GM13977 (cell line): ENCODE measurements at places on chromosomes 1 and 21.

DNA sequence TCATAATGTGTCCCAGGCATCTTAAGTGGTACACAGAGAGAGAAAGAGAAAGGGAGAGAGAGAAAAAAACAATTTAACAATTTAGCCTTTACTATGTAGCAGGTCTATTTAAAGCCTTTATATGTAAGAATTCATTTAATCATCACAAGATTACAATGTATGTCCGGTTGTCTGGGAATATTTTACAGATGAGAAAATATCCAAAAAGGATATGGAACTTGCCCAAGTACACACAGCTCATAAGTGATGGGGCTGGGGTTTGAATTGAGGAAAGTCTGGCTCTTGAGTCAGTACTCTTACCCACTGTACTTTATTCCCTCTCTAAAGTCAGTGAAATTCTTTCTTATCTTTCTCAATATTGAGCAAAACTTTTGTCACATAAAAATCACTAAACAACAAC is 104.6 kb downstream of the LYPLAL1 start:
- DNase-seq: no peak

DNA sequence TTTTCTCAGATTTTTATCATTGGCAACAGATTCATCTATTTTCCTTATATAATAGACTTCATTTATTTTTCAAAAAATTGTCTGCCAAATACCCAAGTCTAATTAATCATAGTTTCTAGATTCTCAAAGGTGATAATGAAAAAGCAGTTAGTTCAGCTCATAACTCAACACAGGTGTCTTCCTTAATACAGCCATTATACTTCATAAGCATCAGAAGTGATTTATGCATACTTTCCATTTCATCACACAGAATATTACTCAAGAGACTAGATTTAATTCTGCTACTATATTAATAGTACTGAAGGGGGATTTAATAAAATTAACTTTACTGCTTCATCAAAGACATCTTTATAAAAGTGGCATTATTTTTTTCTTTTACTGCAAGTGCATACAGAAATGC is 18.8 kb downstream of the SRSF11 start:
- DNase-seq: no peak

DNA sequence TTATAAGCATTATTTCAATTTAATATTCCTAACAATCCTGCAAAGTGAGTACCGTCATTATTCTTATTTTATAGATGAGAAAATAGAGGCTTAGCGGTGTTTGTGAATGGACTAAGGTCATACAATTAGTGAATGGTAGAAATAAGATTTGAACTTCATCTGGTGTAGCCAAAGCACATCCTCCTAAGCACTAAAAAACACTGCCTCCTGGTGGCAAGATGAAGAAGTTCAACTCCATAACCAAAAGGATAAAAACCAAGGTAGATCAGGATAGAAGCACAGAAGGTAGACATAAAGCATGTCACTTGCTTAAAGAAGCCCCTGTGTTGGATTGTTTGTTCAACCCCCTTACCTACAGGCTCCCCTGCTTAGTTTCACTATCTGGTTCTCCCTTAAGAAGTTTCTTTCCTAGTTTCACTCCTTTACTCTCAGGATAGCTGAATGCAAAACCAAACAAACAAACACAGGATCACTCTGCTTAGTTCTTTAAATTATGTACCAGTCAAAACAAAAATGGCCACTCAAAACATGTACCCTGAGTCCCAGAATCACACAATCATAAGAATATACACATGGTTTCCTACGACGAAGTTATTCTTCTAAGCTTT is 12.7 kb upstream of the AIM2 start:
- DNase-seq: peak; percentile 25

- DNase-seq: no peak
Observed at GRCh38 chr21:33011462-33011861, 14.3 kb upstream of the OLIG2 start.

GRCh38 chr1:32984090-32984454 is 19.5 kb upstream of the RNF19B start:
- no peak for DNase-seq

- no peak for DNase-seq
Observed at GRCh38 chr1:178150610-178151009, 56.7 kb downstream of the RASAL2 start.

DNA sequence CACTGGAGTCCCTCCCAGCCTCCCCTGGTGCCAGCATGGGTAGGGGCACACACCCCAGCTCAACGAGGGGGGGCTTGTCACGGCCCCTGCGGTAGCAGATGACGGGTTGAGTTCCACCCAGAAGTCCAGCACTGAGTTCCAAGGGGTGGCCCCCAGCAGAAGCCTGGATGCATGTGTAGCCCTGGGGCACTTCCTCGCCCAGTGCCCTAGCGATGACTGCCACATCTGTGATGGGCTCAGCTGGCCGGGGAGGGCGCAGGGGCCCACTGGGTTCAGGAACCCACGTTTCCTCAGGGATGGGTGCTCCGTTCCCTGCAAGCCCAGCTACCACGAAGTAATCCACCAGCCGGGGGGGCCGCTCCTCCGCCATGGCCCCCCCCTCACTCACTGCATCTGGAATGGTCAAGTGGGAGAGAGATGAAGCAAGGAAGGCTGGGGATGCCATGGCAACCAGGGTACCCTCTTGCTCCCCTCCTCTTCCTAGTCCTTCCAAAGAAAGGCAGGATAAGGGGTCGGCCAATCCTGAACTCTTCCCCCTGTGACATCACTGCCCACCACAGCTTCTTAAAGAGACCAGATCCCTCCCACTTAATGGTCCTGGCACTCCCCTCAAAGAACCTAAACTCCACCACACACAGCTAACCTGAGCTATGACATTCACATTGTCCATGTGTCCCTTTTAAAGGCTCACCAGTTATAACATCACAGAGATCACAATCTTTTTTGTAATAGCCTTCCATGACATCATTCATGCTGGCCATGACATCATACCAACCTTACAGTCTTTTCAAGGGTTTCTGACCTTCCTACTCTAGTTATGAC is 2.3 kb downstream of the DENND4B start:
- DNase-seq: no peak

GRCh38 chr1:157472056-157472701 is 80.1 kb downstream of the FCRL5 start:
- DNase-seq: no peak

- no peak for DNase-seq
Observed at GRCh38 chr1:17095141-17095540, 24.1 kb downstream of the PADI2 start.

- no peak for DNase-seq
Observed at GRCh38 chr1:67855444-67855843, 22.2 kb upstream of the GNG12 start.

- DNase-seq: no peak
Observed at GRCh38 chr1:107142140-107142542, 1.3 kb downstream of the NTNG1 start.

DNA sequence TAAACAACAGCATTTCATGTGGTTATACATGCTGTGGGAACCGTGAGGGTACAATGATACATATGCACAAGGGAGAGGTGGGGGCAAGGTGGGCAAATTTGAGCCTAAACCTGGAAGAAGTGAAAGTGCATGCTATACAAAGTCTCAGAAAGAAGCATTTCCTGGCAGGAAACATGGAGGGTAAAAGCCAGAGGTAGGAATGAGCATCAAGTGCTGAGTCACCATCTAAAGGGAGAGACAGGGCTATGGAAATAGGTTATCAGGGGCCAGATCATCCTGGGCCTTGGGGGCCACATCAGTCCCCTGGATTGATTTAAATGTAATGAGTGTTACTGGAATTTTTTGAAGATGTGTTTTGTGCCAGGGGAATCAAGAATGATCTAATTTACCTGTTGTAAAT is 60.1 kb upstream of the DAB1 start:
- DNase-seq: no peak

GRCh38 chr1:41957568-41957967 is 38.8 kb upstream of the HIVEP3 start:
- no peak for DNase-seq

GRCh38 chr1:212432661-212433576 is at the start of gene NENF:
TSS of gene NENF (plus strand) at chr1:212432920. CDS start at chr1:212432944, 24 bp downstream.
- peak; percentile 98 for DNase-seq

- DNase-seq: no peak
Observed at GRCh38 chr21:45591619-45592207, 49.5 kb upstream of the SLC19A1 start.

- DNase-seq: no peak
Observed at GRCh38 chr1:105700723-105701122, 1355.8 kb upstream of the PRMT6 start.

DNA sequence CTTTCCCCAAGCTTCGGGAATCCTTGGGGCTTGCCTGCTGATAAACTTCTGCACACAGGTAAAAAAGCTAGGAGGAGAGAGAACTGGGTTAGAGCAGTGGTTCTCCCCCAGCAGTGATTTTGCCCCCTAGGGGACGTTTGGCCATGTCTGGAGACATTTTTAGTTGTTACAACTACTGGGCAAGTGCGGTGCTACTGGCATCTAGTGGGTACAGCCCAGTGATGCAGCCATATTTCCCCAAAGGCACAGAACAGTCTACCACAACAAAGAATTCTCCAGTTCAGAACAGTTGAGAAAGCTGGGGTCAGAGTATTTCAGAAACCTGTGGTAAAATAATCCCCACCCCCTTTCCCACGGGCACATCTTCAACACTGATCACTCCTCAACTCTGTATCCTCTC is 41.3 kb downstream of the LRRC71 start:
- no peak for DNase-seq
